ENCODE measurements at places on chromosomes 4 and X. TPM values are rescaled to one million over a fixed set of nuclear protein-coding genes. Genes with fewer than 3 reads are reported as not detected.

DNA sequence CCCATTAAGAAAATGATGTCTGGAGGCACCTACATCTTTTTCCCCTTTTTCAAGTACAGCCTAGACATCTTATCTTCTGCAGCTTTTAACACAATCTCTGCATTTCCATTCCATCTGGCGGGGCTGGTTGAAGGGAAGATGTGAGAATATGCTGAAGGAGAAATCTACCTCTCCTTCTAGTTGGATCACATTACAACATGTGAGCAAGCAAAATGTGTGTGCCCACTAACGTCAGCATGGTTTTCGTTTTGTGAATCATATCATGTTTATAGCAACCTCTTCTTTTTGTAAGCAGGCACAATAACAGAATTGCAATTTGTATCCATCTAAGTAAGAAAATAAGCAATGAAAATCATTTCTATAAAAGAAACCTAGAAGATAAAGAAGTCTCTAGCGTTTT, 28.9 kb upstream of the MID1 start:
- no peaks in the 10 kb centered on the region for H3K4me1 ChIP-seq
- H3K4me3 ChIP-seq, result no peak overlapping the region
- H3K27ac ChIP-seq, result no peak overlapping the region

GRCh38 chr4:22434895-22435294, 81.0 kb downstream of the ADGRA3 start:
- no peaks in the 10 kb centered on the region for H3K36me3 ChIP-seq
- no peaks in the 10 kb centered on the region for H3K4me1 ChIP-seq
- no peaks in the 10 kb centered on the region for H3K27me3 ChIP-seq
- H3K27ac ChIP-seq, result no peak overlapping the region
- no peak overlapping the region for H3K4me3 ChIP-seq

GRCh38 chr4:109735566-109736365, 5.9 kb upstream of the PLA2G12A start:
- H3K4me1 ChIP-seq, result no peaks in the 10 kb centered on the region
- peak overlapping the region; percentile 16 for H3K27ac ChIP-seq
- H3K4me3 ChIP-seq, result no peak overlapping the region
- DNase-seq, result no peak
- H3K27me3 ChIP-seq, result no peaks in the 10 kb centered on the region

- no peaks in the 10 kb centered on the region for H3K27me3 ChIP-seq
- H3K4me1 ChIP-seq, result no peaks in the 10 kb centered on the region
- H3K36me3 ChIP-seq, result no peaks in the 10 kb centered on the region
These were observed 295.2 kb upstream of the AGA start for GRCh38 chr4:177737387-177737940.

DNA sequence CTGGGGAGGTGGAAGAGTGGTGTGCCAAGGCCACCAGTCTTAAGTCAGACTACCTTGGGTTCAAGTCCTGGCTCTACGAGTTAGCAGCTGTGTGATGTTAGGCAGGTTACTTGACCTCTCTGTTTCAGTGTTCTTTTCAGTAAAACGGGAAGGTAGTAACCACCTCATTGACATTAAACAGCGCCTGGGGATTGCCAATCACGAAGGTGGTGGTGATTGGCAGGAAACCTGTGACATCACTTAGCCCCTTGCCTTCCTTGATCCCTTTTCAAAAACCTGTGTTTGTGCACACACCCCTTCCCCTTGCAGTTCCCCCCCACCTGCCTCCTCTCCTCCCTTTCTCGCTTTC, 7.6 kb downstream of the KLF3 start:
- H3K4me3 ChIP-seq, result peak overlapping the region; percentile 30
- no peaks in the 10 kb centered on the region for H3K27me3 ChIP-seq
- H3K4me1 ChIP-seq, result peaks cover 92% of the 10 kb centered on the region
- no peaks in the 10 kb centered on the region for H3K36me3 ChIP-seq
- DNase-seq, result no peak

DNA sequence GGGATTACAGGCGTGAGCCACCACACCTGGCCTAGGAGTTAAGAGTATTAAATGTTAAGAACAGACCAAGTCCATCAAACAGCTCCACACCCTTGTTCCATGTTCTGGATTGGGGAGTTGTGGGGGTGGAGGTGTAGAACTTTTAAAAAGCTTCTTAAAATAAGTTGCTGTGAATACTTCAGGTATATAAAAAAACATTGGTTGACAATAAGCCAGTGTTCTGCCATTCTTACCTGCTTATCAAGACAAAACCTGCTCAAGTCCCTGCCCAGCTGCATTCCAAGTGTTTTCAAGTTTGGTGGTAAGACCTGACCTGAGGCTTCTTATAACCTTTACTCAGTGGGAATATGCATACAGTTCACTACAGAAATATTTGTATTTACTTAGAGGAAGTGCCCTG, 6.4 kb downstream of the RBM3 start:
- no peak for DNase-seq
- H3K27me3 ChIP-seq, result no peaks in the 10 kb centered on the region
- H3K27ac ChIP-seq, result no peak overlapping the region
- peaks cover 10% of the 10 kb centered on the region for H3K4me1 ChIP-seq

GRCh38 chrX:101708163-101708562, 48.5 kb upstream of the ARMCX2 start:
- H3K27ac ChIP-seq, result no peak overlapping the region
- H3K4me3 ChIP-seq, result no peak overlapping the region
- DNase-seq, result no peak
- H3K4me1 ChIP-seq, result no peaks in the 10 kb centered on the region
- no peaks in the 10 kb centered on the region for H3K36me3 ChIP-seq

GRCh38 chr4:125688841-125689240, 374.1 kb downstream of the FAT4 start:
- no peaks in the 10 kb centered on the region for H3K27me3 ChIP-seq
- no peaks in the 10 kb centered on the region for H3K4me1 ChIP-seq
- H3K36me3 ChIP-seq, result no peaks in the 10 kb centered on the region
- H3K27ac ChIP-seq, result no peak overlapping the region
- H3K4me3 ChIP-seq, result no peak overlapping the region
- no peak for DNase-seq

CYTL1 gene
- total RNA-seq, result not detected

NUDT11 gene
- 1.6 TPM for total RNA-seq
